ENCODE measurements at places on chromosomes 1 and 21.

GRCh38 chr21:41755934-41756773, 10.7 kb downstream of the RIPK4 start:
- no peak for DNase-seq

GRCh38 chr21:28617300-28617699, 375.4 kb downstream of the LTN1 start:
- DNase-seq = no peak

DNA sequence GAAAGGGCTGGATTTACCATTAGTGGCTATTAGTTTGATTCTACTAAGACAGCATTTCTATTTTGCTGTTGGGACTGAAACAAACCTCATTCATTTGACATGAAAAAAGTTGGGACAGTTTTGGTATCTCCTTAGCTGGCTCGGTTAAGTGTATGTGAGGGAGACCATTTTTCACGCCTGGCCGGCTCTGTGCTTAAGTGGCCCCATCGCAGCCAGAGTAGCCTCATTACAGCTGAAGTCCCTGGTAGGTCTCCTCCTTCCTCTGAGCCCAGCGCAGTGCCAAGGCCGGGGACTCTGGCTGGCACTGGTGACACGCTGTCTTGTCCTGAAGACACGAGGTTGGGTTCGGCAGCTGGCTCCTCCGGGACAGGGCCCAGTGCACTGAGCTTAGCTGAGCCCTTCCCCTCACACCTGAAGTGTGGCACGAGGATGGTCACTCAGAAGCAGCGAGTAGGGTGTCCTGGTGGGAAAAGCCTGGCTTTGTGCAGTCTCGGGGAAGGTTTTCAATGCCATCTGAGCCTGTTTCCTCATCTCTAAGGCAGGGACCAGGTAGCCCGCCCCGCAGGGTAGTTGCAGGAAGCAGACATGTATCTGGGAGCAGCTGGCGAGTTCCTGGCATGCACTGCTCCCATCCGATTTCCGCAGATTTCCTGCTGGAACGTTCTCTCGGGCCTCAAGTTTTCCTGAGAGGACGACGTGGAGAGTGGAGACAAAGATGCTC, 196.5 kb downstream of the DYRK1A start:
- DNase-seq = peak; percentile 42

- no peak for DNase-seq
Observed at GRCh38 chr1:247953408-247953807, 4.8 kb downstream of the OR2L8 start.

- DNase-seq = no peak
Observed at GRCh38 chr1:72086394-72086793, 195.9 kb downstream of the NEGR1 start.

- no peak for DNase-seq
Observed at GRCh38 chr1:72557446-72558049, 275.2 kb upstream of the NEGR1 start.

- peak; percentile 42 for DNase-seq
Observed at GRCh38 chr1:214332946-214333798, 52.2 kb downstream of the SMYD2 start.

DNA sequence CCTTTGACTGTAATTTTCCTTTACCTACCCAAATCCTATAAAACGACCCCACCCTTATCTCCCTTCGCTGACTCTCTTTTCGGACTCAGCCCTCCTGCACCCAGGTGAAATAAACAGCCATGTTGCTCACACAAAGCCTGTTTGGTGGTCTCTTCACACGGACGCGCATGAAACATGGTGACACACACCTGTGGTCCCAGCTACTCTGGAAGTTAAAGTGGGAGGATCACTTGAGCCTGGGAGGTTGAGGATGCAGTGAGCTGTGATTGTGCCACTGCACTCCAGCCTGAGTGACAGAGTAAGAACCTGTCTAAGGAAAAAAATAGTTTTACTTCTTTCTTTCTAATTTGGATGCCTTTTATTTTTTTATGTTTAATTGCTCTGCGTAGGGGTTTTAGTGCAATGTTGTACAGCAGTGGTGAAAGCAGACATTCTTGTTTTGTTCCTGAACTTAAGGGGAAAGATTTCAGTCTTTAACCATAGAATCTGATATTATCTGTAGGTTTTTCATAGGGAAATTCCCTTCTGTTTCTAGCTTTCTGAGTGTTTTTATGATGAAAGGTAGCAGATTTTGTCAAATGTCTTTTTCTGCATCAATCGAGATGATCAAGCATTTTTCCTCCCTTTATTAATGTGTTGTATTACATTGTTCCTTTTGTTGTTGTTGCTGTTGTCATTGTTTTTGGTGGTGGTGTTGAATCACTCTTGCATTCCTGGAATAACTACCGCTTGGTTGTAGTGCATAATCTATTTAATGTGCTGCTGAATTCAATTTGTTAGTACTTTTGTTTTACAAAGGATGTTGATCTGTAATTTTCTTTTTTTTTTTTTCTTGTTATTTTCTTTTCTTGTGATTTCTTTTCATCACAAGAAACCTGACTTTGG, 497.4 kb downstream of the DISC1 start:
- no peak for DNase-seq

DNA sequence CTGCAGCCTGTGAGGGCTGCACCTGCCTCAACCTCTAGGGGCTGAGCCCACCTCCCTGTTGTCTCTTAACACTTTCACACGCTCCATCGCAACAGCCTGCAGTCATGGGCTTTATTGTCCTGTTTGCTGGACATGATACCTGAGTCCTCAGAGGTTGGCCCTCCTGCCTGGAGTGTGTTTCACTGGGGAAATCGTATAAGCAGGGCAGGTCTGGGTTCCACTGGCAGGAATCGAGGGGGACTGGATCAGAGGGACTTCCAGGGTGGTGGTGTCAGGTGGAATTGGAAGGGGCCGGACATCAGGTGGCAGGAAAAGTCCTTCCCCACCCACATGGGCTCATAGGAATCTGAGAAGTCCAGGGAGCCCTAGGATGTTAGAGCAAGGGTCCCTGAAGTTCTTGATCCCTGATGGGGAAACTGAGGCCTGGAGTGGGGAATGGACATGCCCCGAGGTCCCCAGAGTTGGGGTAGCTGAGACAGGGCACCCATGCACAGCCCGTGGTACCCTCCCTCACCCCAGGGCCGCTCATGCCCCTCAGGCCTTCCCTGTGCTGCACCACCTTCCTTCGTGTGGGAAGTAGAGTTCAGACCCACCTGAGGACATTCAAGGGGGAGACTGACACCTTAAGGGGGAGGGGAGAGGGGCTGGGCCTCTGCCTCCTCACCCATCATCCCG, 66.6 kb downstream of the PIK3CD start:
- DNase-seq = no peak

- no peak for DNase-seq
Observed at GRCh38 chr21:36887963-36888362, 78.5 kb downstream of the HLCS start.

GRCh38 chr1:244419024-244419423, 32.7 kb downstream of the ADSS2 start:
- DNase-seq = no peak

DNA sequence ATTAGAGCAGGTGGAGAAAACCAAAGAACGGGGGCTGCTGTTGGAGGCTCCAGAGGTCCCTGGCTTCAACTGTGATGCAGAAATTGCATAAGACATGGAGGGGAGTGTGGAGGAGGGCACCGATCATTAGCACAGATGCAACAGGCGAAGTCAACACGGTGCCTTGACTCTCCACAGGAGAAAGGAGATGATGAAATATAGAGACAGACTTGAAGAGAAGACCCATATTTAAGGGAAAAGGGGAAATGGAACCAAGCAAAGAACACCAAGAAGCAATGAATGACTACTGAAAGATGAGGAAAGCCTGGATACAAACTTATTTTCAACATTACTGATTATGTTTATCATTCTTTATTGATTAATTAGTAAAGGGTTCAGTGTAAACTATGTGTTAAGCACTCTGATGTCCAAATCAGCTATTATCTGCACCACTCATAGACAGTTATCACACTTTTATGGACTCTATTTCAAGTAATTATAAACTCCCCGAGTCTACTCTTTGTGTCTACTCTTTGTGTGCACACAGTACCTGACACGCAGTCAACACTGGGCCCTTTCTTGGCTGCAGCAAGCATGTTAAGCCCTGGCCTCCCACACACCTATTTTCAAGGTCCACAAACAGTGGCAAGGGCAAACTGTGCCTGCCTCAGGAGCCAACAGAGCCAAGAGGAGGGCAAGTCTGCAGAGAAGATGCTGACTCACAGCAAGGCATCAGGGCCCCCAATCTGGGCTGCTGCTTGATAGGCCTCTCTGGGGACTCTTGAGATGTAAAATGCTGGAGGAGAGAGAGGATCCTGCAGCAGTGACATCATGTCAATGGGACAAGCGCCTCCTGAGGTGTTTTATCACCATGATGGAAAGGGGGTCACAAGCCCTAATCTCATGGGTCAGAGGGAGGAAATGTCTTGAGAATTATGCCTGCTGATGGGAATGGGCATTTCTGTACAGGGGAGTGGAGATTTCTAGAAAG, 17.6 kb downstream of the PCNX2 start:
- no peak for DNase-seq

DNA sequence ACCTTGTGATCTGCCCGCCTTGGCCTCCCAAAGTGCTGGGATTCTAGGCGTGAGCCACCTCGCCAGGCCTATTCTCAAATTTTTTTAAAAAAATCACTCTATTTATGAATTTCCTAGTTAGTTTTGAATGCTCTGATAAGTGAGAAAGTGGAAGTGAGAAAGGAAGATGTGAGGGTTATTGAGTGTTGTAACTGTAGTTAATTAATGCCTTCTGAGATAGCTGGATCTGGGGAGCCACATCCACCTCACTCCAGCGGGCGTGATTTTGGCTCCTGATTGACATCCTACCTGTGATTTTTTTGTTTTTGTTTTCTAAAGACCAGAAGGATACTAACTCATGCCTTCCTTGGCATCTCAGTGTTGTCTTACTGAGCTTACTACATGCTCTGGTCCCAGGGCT, 65.6 kb downstream of the ST3GAL3 start:
- DNase-seq = no peak

DNA sequence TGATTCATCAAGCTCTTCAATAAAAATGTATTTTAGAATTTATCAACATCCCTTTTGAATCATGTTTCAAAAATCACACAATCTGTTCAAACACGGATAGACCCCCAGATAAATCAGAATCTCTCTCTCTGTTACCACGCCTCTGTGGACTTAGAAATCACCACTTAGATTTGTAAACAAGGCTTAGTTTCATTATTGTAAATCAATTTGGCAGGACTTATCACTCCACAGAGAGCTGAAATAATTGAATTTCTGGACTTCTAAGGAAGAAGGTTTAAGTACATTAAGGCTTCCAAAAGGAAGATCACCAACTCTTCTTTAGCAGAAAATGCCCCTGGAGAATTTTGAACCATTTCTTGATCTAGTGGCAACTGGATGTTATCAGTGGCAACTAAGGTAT, 100.4 kb downstream of the APP start:
- no peak for DNase-seq

- no peak for DNase-seq
Observed at GRCh38 chr1:47233186-47233585, 1.2 kb upstream of the TAL1 start.

GRCh38 chr1:227729144-227729880, 5.8 kb downstream of the JMJD4 start:
- no peak for DNase-seq

- DNase-seq = no peak
Observed at GRCh38 chr1:243628476-243628907, 221.6 kb downstream of the AKT3 start.

- peak; percentile 62 for DNase-seq
Observed at GRCh38 chr1:38834937-38835827, 24.4 kb downstream of the RRAGC start.

DNA sequence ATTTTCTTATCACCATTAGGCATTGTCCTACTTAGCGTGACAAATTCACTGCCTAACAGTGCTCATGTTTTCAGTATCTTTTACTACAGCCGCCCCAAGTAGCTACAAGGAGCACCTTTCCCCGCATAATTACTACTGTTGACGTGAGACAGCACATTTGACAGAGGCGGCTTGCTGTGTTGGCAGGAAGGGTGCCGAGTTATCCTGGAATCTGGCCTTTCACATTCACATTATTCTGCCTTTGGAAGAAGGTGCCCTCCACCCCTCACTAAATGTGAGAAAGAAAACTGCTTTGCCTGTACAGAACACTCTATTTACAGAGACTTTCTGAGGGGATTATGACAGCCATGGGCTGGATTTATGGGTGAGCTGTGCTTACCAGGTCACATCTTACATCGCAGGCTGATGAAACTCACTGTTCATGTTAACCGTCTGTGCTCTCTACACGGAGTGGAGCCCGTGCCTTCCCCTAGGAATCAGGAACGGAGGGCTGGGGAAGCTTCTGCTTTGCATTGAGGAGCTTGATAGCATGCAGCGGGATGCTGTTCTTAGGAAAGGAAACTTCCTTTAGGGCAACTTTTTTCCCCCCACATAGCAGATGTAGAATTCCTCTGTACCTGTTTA, 148.0 kb upstream of the ZRANB2 start:
- DNase-seq = no peak

DNA sequence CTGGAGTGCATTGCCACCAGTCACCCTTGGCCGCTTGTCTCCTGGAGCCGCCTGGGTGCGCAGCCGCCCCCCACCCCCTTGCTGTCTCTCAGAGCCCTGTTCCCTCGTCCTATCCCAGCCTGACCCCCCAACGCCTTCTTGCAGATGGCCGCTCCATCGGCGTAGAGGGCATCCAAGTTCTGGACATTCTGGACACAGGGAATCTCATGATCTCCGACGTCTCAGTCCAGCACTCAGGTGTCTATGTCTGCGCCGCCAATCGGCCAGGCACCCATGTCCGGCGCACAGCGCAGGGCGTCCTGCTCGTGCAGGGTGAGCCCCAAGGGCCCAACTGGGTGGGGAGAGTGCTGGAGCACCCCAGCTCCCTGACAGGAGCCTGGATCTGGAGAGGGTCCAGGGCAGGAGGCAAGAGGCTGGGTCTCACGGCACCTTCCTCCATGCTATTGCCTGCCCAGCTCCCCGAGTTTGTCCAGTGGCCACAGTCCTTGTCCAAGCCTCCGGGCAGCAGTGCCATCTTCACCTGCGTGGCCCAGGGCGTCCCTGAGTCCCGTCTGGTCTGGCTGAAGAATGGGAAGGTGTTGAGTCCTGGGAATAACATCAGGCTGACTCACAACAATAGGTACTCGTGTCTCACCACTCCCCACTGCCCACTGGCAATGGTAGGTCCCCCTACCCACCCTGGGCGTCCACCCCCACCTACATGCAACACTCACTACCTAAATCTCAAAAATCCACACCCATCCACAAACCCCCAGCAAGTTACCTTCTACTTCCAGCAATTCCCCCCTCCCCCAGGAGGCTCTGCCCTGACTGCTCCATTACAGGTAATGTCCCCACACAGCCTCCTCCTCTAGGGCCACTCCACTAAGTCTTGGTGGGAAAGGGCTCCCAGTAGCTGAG, 24.6 kb downstream of the SLC27A3 start:
- no peak for DNase-seq

GRCh38 chr21:39041816-39042215, 141.4 kb downstream of the PSMG1 start:
- DNase-seq = no peak

GRCh38 chr21:44294391-44295162, 5.3 kb upstream of the PFKL start:
- no peak for DNase-seq

GRCh38 chr1:167328306-167328815, 107.7 kb downstream of the POU2F1 start:
- DNase-seq = no peak

- peak; percentile 23 for DNase-seq
Observed at GRCh38 chr1:154466921-154467417, 35.0 kb upstream of the TDRD10 start.

- DNase-seq = no peak
Observed at GRCh38 chr1:151825204-151825603, 6.4 kb downstream of the RORC start.

Data from SHP77 (cell line).